Islet precursor cell (in vitro differentiated cells): ENCODE measurements at places on chromosomes 12 and 14.
A peak's percentile ranks its signal among the peaks of the same experiment; 100 is the strongest.

DNA sequence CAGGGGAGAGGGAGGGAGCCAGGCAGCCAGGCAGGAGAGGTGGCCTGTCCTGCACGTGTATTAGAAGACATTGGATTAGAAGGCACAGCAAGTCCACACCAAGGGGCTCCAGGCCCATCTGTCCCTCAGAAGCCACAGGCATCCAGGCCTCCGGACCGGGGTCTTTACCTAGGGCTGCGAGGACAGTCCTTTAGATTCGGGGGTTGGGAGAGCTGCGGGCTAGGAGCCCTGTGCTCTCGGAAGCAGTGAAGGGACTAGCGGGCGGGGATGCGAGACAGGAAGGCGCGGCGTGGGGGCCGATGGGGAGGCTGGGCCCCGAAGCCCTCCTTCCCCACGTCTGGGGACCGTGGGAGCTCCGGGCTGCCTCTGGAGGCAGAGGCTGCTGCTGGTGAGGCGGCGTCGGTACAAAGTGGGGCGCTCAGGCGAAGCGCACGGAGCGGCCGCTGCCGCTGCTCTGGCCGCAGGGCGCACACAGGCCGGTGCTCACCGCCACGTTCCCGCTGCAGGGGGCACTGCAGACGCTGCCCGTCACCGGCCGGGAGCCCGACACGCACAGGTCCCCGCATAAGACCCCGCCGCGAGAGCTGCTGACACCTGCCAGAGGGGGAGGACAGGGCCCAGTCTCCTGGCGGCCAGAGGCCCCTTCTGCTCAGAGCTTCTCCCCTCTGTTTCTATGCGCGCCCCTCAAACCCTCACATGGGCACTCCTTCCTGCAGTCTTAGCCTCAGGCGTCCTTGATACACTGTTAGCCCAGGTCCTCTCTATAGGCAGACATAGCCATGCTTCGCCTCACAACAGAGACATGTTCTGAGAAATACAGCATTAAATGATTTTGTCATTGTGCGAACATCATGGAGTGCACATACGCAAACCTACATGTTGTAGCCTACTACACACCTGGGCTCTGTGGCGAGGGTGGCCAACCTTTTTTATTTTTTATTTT is 17.3 kb downstream of the KRT7 start:
- peak; percentile 73 for DNase-seq

DNA sequence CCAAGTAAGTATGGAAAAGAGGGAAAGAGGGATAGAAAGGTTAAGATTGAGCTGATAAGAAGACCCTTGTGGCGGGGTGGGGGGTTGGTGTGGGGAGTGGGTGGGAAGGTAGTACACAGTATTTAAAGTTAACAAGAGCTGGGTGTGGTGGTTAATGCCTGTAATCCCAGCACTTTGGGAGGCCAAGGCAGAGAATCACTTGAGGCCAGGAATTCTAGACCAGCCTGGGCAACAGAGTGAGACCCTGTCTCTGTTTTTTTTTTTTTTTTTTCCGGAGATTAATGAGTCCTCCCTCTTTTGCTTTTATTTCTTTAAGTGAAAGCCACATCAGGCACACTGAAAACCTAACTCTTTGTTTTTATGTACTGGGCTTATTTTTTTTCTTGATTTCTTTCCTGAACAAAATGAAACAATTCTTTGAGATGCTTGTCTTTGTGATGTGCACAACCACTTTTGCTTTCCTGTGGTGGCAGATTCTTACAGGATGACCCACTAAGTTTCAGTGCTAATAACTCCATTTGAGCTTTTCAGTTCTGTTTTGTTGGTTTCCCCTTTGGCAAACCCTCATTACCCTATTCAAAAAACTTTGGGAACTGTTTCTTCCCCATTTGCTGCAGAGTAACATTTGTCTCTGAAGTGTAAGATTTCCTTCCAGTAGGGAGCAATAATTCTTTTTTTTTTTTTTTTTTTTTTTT is 54.8 kb downstream of the WNK1 start:
- DNase-seq = no peak

GRCh38 chr12:56488041-56488955 is at the start of gene GLS2:
GLS2 (minus strand) TSS chr12:56488161; CDS start chr12:56488118, 43 bp downstream.
- DNase-seq = peak; percentile 89

DNA sequence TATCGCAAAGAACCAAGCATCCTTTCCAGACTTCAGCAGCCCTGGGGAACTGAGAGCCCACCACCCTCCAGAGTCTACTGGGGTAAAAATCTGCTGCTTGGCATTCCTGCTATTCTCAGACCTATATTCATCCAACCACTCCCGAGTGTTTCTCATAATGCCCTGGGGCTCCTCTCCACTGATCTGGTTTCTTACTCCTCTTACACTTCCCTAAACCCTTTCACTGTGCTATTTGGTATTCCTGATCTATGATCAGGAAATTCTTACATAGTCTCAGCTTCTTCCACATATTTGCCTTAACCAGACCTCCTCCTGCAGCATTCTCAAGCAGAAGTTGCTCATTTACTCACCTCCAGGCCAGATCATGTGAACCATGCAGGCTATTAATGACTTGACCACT is 82.4 kb downstream of the SYT10 start:
- peak; percentile 81 for DNase-seq

- DNase-seq = no peak
Observed at GRCh38 chr12:46946137-46946536, 120.3 kb upstream of the SLC38A4 start.

DNA sequence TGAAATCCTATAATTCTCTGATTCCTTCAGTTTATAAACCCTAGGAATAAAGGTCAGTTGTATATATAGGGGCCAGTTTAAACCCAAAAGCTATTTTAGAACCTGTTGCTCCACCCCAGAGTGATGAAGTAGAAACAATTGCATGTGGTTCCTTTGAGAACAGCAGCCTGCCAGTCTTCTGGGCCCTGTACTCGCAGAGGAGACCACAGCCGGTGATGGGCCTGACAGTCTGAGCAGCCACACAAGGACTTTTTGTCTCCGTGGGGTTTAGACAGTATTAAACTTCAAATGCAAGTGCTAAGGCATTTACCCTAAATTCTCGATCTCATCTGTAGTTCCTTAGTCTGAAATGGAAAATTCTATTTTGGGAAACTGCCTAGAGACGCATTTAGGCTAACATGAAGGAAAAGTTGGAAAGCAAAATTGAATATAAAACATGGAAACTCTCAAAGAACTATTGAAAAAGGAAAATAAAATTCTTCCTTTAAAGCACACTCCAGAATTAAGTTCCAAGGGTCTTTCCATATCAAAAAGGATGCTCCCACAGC is 80.6 kb downstream of the PRICKLE1 start:
- DNase-seq = no peak

DNA sequence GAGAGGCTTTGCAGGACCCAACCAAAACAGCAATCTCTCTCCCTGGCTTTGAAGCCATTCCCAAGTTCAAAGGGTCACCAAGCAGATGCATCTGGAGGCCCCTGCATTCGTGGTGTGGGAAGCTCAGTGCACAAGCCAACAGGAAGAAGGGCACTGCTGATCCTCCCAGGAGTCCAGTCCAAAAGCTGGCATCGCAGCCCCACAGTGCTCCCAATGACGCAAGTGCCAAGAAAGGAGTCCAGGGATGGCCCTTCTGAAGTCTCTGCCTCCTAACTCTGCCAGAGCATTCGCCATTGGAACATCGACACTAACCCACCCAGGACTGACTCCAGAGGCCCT is 25.1 kb downstream of the PXN start:
- DNase-seq = peak; percentile 46

DNA sequence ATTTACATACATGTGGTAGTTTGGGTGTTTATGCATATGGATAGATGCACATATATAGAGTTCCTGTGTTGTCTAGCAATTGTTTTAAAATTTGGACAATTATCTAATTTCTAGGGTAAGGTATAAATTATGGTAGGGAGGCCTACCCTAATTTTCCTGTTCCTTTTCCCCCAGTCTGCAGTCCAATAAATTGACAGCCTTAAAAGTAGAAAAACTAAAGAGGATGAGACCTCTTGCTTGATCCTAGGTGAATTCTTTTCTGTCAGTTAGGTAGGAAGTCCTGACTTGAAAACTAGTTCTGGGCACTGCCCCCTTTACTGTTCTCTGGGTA is 2.1 kb upstream of the CDKN1B start:
- DNase-seq = no peak

- DNase-seq = no peak
Observed at GRCh38 chr14:57290751-57291150, 22.0 kb downstream of the AP5M1 start.

DNA sequence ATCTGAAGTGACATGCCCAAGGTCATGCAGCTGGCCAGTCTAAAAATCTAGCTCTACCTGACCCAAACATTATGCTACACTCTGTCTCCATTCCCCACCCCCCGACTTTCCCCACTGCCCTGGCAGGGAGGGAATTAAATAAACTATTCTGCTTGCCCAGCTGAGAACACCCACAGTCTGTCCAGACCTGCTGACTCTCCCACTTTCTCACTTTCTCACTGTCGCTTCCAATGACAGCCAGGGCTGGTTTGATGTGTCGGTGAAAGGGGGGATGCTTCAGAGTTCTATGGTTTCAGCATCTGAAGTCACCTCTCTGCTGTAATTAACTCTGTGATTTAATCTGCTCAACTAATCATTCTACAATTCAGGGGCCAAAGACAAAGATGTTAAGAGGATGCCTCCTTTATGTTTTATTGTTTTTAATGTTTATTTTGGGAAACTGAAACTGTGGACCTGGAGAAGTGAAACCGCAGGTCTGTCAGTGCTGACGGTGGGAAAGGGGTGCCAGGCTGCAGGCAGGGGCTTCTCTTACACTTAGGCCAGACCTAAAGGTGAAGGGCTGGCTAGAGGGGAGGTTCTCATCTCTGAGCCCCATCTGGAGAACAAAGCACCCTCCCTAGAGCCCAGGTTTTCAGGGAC is 8.1 kb upstream of the MSI1 start:
- no peak for DNase-seq

DNA sequence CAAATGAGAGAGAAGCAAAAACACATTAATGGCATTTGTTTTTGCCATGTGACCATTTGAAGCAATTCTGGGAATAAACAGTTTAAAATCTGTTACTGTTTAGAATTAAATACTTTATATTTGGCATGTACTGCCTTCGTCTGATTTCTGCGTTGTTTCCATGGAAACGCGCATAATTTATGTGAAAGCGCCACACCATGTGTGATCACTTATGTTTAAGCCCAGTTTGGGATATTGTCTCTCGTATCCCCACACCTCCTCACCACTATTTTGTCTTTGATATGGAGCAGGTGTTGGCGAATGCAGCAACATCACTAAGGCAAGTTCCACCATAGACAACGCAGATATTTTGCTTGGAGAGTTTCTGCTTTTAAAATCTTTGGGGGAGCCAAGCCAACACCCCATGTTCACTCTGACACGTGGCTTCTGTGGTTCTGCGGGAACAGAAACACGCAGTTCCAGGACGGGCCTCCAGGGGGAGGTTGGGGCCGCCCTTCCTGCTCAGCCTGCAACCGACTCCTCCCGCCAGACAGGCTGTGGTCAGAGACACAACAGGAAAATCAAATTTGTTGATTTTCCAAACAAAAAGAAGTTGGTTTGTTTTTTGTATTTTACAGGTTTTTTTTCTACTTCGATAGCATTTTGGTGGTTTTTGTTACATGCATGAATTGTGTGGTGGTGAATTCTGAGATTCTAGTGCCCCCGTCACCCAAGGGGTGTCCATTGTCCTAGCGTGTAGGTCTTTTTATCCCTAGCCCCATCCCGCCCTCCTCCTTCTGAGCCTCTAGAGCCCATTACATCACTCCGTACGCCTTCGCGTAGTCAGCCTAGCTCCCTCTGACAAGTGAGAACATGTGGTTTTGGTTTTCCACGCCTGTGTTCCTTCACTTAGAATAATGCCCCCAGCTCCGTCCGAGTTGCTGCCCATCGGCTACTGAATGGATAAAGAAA is 101.9 kb upstream of the SFSWAP start:
- DNase-seq = peak; percentile 86

DNA sequence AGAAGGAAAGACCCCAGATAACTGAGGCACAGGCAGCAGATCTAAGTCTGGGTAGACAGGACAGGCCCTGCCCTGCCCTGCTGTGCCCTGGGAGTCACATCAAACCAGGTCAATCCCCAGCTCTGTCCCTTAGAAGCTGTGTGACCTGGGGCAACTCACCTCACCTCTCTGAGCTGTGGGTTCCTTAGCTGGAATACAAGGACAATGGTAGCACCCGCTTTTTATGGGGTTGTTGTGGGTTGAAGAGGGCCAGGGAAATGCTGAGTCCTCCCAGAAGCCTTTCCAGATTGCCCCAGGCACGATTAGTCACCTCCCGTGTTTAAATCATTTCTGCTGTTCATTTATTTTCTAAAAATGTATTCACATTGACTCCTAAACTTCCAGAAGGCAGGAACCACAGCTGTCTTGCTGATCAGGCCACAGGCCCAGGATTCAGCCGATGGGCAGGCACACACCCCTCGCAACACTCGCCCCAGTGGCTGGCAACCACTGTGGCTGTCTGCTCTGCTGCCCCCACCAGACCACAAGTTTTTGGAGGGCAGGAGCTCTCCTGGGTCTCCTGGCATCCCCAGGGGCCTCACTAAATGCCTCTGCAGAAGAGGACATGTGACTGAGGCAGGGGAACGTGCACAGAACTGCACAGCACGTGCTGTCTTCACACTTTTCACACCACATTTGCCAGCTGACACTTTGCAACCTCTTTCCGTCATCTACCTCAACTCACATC is 3.0 kb downstream of the SELPLG start:
- DNase-seq = peak; percentile 73

DNA sequence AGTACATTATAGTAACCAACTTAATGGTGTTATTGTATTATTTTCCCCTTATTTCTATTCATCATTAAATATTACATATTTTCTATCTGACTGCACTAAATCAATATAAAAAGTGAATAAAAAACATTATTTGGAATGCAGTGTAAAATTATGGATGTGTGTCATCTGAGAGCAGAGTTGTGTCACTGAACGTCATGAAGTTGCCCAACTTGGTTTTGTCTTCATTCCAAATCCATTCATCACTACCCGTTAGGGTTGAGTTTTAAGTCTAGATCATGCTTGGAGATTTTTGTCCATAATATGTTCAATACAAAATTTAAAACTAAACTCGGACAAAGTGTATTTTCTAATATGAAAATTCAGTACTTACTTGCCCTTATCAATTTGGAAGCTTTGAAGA is 16.1 kb downstream of the KLRF1 start:
- DNase-seq = no peak

DNA sequence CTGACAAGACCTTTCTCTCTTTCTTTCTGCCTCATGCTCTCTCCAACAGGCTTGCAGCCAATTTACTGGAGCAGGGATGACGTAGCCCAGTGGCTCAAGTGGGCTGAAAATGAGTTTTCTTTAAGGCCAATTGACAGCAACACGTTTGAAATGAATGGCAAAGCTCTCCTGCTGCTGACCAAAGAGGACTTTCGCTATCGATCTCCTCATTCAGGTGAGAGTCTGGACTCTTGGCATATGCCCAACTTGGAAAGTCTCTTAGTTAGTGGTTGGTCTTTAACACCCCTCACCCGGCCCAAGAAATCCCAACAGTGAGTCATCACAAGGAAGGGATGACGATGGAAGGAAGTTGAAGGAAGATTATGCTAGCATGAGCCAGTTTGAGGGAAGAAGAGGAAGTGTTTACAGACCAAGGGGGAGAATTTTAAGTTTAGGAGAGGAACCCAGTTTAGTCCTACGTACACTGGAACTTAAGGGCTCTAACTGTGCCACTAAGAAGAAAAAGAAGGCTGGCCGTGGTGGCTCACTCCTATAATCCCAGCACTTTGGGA is 189.7 kb downstream of the ETV6 start:
- no peak for DNase-seq
